ENCODE measurements at places on chromosomes 2 and 18.

DNA sequence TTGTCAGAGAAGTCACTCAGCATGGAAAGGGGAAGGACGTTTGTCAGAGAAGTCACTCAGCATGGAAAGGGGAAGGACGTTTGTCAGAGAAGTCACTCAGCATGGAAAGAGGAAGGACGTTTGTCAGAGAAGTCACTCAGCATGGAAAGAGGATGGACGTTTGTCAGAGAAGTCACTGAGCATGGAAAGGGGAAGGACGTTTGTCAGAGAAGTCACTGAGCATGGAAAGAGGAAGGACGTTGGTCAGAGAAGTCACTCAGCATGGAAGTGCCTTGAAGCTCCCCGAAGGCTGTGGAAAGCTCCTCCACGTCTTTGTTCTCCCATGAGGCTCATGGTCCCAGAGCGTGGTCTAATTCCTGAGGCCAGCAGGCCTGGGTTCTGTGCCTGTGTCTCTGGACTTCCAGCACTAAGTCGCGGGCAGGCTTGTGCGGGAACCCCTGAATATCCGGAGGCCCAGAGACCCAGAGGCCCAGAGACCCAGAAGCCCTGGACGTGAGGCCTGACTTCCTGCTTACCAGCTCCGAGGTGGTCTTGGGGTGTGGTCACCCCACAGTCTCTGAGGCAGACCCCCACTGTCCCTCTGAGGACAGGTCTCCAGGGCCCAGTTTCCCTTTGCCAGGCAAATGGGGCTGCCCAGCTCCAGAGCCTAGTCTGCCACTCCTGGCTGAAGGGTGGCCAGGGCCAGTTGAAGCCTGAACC lies 70.4 kb upstream of the TWIST2 start:
- DNase-seq, result no peak

- no peak for DNase-seq
Observed at GRCh38 chr18:51068105-51068504, 38.1 kb downstream of the SMAD4 start.

DNA sequence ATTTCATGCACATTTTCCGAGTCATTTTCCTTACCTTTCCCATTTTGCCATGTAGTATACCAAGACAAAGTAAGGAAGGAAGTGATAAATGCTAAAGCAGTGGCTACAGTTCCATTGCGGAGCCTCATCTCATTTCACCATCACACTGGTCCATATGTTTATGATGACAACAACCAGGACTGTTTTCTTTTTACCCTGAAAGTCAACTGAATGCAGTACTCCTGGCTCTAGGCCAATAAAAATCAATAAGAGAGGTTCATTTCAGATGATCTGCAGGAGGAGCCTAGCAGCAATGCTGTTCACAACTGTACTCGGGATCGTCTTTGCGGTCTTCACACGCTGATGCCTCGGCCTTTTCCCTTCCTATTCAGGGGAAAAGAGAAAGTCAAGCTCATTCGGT lies 4.7 kb downstream of the MGAT4A start:
- DNase-seq, result no peak

DNA sequence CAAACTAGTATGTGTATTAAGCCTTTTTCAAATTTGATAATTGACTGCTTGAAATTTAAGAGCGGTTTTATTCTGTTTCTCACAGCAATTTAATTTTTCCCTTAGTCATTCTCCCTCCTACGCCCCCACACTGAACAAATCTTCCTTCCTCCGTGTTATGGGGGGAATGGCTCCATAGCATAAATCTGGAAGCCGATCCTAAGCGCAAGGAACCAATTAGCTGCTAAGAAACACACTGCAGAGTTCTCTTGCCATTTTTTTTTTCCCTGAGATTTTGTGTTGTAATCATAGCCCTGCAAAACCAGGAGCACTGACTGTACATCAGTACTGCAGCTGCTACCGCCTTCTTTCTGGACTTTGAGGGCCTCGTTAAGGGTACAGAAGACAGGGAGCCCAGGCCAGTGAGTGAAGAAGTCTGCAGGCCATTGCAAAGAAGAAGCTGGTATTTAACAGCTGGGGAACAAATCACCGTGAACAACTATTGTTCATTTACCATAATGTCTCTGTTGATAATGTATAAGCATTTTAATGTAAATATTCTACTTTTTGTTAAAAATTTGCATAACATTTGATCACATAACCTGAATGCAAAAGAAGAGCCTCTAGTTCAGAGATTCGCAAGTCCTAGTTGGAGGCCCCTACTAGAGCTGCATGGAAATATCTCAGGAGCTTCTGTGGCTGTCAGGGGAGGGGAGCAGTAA lies 264.0 kb downstream of the LRATD1 start:
- DNase-seq, result no peak

GRCh38 chr2:167492486-167492885 lies 604.2 kb downstream of the XIRP2 start:
- DNase-seq, result no peak

GRCh38 chr2:166000401-166000800 lies 46.8 kb upstream of the TTC21B start:
- DNase-seq, result no peak

DNA sequence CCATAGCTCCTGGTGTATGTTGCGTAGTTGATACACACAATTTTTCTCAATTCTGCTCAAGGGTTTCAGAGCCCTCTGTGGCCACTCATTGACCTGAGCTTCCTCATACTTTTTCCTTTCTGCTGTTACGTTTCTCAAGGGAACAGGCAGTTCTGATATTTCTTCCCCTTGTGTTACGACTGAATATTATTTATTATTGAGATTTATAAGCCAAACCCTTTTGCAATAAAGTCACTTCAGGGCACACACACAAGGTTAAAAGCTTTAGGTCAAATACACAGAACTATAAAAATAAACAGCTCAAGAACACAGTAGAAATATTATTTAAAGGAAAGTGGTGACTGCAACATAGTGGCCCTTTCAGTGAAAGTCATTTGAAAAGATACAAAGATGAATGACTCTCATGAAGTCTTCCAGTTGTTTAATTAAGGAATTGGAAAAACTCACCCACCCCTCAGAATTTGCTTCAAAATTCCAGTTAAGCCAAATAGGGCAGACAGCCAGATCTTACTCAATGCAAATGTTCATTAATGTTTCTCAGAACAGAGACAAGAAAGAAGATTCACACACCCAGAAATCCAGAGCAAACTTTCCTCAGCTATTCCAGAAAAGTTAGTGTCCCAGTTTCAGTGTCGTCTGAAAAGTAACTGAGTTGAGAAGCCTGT lies 179.7 kb downstream of the TRIB2 start:
- DNase-seq, result no peak

- DNase-seq, result no peak
Observed at GRCh38 chr2:98647636-98648035, 39.2 kb downstream of the UNC50 start.
